ENCODE measurements at places on chromosomes 1 and 21. TPM values are rescaled to one million over a fixed set of nuclear protein-coding genes. Genes with fewer than 3 reads are reported as not detected.

Gene LIPI
- not detected for total RNA-seq

Gene RORC
- total RNA-seq, result not detected

Gene GPR37L1
- total RNA-seq, result not detected

Gene FYB2
- total RNA-seq, result not detected

Gene NRDC
- total RNA-seq, result 121 TPM

Gene DCDC2B
- not detected for total RNA-seq

Gene CD1E
- not detected for total RNA-seq

Gene C1orf87
- total RNA-seq, result not detected

Gene S100A7
- not detected for total RNA-seq

Gene OR2L2
- total RNA-seq, result not detected

Gene XCL2
- total RNA-seq, result not detected

Gene KIF26B
- total RNA-seq, result 9.3 TPM

Gene RAP1GAP
- 0.56 TPM for total RNA-seq

Gene KPRP
- total RNA-seq, result not detected

Gene AADACL4
- total RNA-seq, result not detected

Gene ETV3
- total RNA-seq, result 19.2 TPM

Gene GJA5
- 3.7 TPM for total RNA-seq

Gene CRP
- not detected for total RNA-seq

Gene GALNT2
- total RNA-seq, result 112 TPM

Gene TEX35
- not detected for total RNA-seq
